ENCODE measurements at places on chromosomes 2 and 18.

- DNase-seq, result no peak
These were observed 232.4 kb upstream of the HNRNPA3 start for GRCh38 chr2:176979981-176980710.

- DNase-seq, result peak; percentile 44
These were observed 261.0 kb downstream of the NYAP2 start for GRCh38 chr2:225660262-225661131.

GRCh38 chr2:235894839-235895238 lies 273.3 kb downstream of the GBX2 start:
- DNase-seq, result no peak

DNA sequence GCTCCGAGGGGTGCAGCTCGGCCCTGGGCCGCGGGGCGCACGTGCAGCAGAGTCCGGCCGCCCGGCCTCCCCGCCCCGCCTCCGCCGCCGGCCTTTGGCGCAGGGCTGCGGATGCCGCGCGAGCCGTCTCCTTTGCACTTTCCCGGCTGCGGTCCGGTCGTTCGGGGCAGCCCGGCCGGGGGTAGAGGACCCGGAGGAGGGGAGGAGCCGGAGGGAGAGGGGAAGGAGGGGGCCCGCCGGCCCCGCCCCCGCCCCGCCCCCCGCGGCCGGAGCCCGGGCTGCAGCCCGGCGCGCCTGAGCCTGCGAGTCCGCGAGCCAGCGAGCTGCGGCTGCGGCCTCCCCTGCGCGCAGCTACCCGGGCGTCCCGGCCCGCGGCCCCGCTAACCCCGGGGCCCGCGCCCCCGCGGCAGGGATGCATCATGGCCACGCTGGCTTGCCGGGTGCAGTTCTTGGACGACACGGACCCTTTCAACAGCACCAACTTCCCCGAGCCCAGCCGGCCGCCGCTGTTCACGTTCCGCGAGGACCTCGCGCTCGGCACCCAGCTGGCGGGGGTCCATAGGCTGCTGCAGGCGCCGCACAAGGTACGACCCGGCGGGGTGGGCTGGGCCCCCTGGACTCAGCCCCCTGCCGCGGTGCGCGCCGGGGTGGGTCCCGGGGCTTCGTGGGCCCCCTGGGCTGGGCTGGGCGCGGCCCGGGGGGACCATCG lies at the start of gene FHOD3:
TSS of gene FHOD3 (plus strand) at position 297 of the 709 bp plus-strand sequence. CDS start at position 420, 123 bp downstream.
- DNase-seq, result no peak

GRCh38 chr18:14097761-14098160 lies 34.5 kb downstream of the ZNF519 start:
- no peak for DNase-seq

DNA sequence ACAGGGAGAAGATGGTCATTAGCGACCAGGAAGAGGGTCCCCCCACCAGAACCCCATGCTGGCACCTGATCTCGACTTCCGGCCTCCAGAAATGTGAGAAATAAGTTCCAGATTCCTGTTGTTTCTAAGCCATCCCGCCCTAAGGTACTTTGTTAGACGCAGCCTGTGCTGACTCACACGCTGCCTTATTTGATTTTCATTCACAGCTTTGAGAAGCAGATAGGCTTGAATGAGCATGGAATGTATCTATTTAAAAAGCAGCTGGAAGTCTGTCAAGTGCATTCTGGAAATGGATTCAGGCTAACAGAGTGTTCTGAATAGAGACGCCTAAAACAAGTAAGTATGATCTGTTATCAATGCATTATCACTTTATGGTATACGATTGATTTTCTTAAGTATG lies 8.3 kb upstream of the IL1R2 start:
- DNase-seq, result no peak

GRCh38 chr2:31014516-31014915 lies 123.7 kb downstream of the GALNT14 start:
- no peak for DNase-seq

DNA sequence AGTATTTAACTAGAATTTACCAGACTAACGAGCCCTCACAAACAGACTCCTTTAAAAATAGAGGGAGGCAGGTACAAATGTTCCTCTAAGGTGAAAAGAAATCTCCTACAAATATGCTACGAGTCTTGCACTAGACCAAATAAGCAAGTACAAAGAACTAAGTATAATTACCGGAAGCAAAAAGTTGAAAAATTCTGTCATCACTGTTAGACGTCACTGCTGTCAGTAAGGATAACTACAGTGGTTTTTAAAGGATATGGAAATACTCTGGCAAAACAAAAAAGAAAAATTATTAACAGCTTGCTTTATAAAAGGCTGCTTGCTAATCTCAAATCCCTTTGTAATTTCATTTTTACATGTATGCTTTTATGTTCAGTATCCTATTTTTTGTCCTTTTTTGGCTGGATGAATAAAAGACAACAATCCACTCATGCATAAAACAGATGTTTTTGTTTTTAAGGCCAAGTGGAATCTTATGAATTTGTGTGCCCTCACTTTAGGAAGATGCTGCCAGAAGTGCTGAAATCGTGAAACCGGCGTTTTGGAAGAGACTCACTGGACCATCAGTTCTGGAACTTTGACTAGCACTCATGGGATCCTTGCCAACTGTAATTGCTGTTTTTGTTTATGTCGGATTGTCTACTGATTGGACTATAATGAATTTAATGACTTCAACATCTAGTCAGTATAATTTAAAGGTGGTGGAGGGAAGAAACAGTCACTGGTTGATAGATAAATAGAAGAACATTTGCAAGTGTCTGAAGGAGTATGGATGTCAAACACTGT lies 6.7 kb downstream of the ZNF521 start:
- no peak for DNase-seq

DNA sequence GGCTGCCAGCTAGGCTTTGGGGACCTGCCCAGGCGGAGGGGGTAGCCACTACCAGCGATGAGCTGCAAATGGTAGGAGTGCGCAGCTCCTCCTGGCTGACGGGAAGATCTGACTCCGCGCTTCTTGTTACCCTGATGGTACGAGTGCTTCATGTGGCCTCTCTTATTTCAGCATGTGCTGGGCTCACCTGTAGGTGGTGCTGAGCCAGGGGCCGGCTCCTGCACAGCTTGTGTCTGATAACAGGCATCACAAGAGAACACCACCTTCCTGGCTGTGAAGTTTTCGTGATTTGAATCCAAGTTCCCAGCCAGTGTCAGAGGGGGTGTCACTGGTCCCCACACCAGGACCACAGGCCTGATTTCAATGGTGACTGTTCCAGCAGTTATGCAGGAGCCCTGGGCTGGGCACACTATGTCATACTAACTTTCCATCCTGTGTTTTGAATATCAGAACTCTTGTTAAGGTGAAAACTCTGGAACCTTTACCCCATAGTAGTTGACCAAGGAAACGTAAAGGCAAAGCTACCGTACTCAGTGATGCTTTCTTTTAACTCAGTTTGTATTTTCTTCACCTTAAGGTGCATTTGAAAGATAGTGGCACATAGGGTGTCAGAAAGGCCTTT lies 28.0 kb downstream of the APCDD1 start:
- no peak for DNase-seq

GRCh38 chr2:52264488-52264887 lies 1232.6 kb upstream of the NRXN1 start:
- DNase-seq, result no peak

DNA sequence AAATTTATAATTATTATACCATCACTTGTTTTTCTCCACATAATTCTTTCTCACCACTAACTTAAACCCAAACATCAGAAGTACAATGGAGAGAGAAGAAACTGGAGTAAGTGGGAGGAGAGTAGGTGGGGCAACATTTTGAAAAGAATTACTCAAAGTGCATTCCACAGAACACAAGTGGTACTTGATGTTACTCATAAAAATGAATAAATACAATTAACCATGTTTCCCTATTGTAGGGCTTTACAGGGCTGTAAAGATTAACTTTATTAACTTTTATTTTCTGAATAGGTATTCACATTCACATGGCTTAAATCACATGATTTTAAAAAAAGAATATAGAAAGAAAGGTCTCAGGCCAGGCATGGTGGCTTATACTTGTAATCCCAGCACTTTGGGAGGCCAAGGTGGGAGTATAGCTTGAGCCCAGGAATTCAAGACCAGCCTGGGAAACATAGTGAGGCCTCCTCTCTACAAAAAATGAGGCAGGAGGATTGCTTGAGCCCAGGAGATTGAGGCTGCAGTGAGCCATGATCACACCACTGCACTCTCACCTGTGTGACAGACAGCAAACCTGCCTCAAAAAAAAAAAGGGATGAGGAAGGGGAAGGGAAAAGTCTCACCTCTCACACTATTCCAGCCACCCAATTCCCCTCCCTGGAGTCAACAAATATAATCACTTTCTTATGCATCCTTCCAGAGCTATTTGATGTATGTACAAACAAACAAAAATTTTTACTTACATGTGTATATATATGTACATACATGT lies 47.1 kb downstream of the KCNG3 start:
- no peak for DNase-seq

DNA sequence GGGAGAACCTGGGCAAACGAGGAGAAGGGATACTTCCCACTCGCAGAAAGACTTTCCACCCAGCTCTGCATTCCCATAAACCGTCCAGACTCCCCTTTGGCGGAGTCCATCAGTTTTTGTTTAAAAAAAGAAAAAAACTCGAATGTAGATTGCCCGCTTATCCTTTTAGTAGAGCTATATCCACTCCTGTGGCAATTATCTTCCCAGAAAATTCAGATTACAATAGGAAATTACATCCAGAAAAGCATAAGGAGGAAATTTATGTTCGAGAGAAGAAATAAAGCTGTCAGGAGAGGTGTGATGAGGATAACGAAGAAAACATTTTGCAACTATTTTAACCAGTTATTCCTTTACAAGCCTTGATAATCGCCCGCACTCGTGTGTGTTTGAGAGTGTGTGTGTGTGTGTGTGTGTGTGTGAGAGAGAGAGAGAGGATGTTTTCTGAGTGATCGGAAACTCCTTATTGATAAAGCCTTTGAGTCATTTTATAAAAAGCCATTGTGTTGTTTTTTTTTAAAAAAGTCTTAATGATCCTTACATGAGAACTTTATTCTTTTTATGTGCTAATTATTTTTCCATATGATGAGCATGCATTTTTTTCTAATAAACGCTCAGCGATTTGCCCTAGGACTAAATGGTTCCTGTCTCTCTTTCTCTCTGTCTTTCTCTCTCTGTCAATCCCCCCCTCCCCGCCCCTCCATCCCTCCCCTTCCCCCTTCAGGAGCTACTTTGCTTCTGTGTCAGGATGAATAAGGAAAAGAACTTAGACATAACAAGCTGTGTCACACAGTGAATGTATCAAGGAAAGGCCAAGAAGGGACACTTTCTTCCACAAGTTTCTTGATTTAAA lies 1.1 kb upstream of the PPP3R1 start:
- DNase-seq, result peak; percentile 65

GRCh38 chr2:119718501-119719260 lies 39.7 kb downstream of the TMEM177 start:
- no peak for DNase-seq
